Fibroblast of skin of left quadriceps (primary cell): ENCODE measurements at places on chromosomes 4 and X.

- DNase-seq, result no peak
Measured at GRCh38 chr4:176653401-176654220, 139.1 kb downstream of the VEGFC start.

GRCh38 chr4:177001271-177002175, 208.8 kb upstream of the VEGFC start:
- DNase-seq, result peak; percentile 29

- no peak for DNase-seq
Measured at GRCh38 chr4:177070533-177071058, 239.1 kb upstream of the NEIL3 start.

- DNase-seq, result no peak
Measured at GRCh38 chr4:61292322-61292721, 92.2 kb downstream of the ADGRL3 start.

DNA sequence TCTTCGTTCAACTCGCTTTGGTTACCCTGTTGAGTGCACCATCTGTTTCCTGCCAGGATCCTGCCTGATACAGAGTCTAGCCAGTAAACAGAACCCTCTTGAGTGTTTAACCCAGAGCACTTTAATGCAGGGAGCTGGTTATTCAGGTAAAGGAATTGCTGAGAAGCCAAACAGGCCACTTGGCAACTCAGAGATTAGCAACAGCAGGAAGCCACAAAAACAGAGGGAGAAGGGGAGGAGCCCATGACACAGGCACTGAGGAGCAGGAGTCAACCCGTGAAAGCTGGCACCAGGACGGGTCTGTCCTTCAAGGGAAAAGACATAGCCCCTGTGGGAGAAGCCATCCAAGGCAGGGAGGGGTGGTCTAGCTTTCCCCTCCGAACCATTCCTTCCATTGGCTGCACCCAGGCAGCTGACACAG, 641.4 kb downstream of the ZNF674 start:
- DNase-seq, result no peak

GRCh38 chrX:86604607-86605006, 456.4 kb downstream of the DACH2 start:
- DNase-seq, result no peak

- no peak for DNase-seq
Measured at GRCh38 chr4:25180524-25181131, 20.4 kb upstream of the SEPSECS start.

GRCh38 chr4:80134936-80135701, 62.1 kb upstream of the ANTXR2 start:
- no peak for DNase-seq

GRCh38 chr4:152850377-152850776, 70.6 kb downstream of the ARFIP1 start:
- DNase-seq, result no peak

- DNase-seq, result no peak
Measured at GRCh38 chr4:183149616-183150539, 50.8 kb downstream of the WWC2 start.

DNA sequence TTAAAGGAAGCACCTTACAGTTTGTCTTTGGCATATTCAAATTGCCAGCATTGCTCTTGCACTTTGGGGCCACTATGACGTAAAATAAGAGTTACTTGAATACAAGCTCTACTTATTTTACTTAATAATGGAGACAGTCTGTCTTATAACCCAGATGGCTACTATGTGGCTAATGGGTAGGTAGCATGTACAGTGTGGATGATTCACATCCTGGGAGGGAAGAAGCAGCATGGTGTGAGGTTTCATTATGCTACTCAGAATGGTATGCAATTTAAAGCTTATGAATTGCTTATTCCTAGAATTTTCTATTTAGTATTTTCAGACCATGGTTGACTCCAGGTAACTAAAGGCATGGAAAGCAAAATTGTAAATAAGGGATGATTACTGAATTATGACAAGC, 761.8 kb upstream of the ATOH1 start:
- peak; percentile 28 for DNase-seq

GRCh38 chrX:102964940-102965339, 27.9 kb downstream of the RAB40AL start:
- no peak for DNase-seq

- peak; percentile 93 for DNase-seq
Measured at GRCh38 chr4:160180211-160180610, 1077.3 kb downstream of the RAPGEF2 start.

- peak; percentile 62 for DNase-seq
Measured at GRCh38 chrX:11341274-11342201, 48.3 kb downstream of the AMELX start.

DNA sequence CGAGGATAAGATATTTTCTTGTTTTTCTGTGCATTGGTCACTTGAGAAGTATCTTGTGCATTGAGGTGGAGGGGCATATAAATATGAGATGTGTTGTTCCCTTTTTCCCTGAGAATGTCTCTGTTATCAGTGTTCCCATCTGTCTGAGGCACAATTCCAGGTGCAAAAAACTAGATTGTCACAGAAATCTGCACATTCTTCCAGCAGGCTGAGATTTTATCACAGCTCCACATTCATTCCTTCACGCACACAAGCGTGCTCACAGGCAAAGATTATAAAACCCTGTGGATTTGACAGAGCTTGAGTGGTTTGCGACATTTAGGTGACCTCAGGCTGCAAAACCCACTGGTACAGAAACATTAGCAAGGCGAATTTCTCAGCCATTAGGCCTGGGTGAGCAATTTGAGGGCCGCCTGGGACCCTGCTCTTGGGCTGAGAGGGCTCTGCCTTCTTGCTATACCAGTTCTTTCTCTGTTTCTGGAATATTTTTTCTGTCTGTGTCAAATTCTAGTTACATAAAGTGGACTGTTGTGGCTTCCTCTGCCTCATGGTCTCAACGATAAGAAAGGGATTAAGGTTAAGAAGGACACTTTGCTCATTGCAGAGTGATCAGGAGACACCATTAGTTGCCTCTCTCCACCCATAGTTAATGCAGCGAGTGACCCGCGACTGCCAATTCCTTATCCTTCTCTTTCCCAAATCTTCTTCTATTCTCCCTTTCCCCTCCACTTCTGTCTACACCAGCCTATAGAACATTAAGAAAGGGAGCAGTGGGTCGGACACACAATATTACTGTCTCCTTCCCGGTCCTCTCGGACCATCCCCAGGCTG, 86.7 kb upstream of the C1QTNF7 start:
- DNase-seq, result no peak

- DNase-seq, result peak; percentile 54
Measured at GRCh38 chrX:48971249-48972219, at the start of gene KCND1. TSS of gene KCND1 (minus strand) at chrX:48971844. CDS start at chrX:48970271, 1,573 bp downstream.

GRCh38 chr4:186787536-186787935, 63.9 kb upstream of the FAT1 start:
- no peak for DNase-seq

GRCh38 chrX:16999275-16999674, 52.8 kb downstream of the REPS2 start:
- no peak for DNase-seq

DNA sequence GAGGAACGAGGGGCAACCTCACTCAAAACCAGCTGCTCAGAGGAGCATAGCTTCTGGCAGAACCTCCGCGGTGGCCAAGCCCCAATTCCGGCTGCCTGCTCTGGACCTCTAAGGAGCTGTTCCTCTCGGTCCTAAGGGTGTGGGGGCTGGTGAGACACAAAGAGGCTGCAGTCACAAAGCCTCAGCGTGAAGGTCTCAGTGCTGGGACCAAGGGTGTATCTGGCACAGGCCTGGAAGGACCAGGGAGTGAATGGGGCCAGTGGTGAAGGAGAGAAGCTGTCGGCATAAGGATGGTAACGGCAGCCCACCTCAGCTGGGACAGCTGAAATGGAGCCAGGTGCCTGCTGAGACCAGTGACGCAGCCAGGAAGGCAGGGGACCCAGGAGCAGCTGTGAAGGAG, 5.3 kb downstream of the PDE6B start:
- DNase-seq, result no peak

DNA sequence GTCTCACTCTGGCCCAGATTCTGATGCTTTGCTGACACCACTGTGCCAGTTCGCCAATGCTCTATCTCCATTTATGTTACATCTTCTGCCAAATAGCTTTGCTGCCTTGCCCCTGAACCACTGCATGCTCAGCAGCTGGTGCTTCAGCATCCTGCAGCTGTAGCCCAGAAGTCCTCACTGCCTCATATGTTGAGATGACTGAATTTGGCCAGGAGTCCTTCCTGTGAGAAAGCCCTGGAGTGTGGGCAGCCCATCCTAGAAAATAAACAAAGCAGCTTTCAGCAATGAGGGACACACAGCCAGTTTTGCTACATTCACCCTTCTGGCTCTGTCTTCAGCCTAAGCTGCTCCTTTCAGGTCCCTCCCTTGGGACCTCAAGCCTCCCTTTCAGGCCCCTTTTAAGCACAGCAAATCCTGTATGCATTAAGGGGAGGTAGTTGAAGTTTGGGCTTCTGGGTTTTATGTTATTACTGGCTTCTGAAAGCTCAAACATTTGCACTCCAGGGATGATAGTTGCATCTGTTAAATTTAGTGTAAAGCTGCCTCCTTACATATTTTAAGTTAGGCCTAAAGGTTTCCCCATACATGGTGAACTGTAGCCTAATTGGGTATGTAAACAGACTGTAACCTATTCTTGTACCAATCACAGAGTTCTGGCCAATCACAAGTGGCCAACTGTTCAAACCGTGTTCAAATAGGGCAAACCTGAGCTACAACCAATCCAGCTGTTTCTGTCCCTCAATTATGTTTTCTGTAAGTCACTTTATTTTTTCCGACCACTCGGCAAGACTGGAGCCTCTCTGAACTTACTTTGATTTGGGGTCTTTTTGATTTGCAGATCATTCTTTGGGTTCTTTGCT, 2.1 kb upstream of the TMEM165 start:
- no peak for DNase-seq

DNA sequence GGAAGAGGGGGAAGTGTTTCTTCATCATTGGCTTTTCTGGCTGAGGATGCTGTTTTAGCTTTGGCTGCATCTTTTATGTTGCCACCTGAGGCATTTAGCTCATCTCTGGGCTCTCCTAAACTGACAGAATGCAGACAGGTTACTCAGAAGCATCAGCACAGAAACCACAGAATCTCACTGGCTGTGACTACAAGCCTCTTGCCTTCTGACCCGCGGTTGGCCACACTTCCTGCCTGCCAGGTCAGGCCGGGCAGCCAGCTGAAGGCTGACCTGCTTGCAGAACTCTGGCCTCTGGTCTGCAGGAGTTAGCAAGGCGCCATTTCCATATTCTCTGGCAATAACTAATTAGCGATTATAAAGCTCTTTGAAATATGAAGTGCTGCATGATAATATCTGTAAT, 366.5 kb downstream of the MID1IP1 start:
- no peak for DNase-seq

- no peak for DNase-seq
Measured at GRCh38 chr4:123602007-123602406, 205.4 kb downstream of the SPRY1 start.

DNA sequence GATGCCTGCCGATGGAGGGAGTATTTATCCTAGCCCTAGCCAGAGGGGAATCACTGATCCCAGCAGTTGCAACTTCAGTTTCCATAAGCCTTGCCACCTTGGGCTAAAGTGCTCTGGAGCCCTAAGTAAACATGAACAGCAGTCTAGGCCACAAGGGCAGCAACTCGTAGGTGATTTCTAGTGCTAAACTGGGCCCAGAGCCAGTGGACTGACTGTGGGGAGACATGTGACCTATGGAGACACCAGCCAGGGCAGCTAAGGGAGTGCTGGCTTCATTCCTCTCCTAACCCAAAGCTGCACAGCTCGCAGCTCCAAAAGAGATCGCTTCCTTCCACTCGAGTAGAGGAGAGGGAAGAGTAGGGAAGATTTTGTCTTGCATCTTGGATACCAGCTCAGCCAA, 120.8 kb upstream of the MAGEA10 start:
- DNase-seq, result no peak

DNA sequence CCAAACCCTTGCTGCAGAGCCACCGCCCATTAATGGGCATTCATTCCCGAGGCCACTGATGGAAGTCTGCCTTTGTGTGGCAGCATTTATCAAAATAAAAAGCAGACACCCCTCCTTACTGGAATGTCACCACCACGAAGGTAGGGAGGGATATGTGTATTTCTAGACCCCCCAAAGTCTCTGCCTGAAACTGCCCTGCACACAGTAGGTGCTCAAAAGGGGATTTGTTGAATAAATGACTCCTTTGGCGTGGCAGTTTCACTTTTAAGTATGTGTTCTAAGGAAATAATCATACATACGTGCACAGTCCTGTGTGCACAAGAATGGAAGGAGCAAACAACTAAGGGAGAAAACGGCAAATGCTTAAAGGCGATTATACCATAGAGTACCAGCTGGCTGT, 23.6 kb upstream of the GLOD5 start:
- DNase-seq, result no peak

DNA sequence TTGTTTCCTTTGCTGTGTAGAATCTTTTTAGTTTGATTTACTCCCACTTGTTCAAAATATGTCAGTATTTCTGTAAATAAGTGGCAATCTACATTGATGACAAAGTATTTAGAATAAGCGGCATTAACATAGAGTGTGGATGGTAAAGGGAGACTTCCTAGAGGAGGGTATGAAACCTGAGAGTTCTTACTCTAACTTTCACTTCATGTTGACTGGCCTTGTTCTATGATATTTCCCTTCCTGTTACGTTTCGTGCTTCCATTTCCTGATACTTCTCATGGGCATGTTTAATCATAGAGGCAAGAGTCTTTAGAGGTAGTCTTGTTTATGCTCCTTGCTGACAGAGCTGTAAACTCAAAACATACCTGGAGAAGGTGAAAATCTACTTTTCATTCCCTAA, 408.9 kb downstream of the GLUD2 start:
- no peak for DNase-seq

GRCh38 chr4:56790691-56791091, 30.8 kb downstream of the SPINK2 start:
- peak; percentile 42 for DNase-seq

DNA sequence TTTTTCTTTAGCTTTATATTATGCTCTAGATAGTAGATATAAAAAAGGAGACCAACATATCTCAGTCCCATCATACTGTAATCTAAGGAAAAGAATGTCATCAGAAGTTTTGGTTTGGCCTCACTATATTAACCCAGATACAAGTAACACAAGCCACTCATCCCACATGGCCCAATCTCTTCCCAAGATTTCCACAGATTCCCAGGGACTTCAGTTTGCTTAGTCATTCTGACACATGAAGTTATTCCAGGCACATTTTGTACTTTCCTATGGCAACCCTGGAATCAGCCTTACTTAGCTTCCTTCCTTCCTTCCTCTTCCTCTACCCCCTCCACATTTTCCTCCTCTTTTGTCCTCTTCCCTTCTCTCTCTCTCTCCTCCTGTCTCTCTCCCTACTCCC, 21.7 kb upstream of the DCLK2 start:
- DNase-seq, result no peak

DNA sequence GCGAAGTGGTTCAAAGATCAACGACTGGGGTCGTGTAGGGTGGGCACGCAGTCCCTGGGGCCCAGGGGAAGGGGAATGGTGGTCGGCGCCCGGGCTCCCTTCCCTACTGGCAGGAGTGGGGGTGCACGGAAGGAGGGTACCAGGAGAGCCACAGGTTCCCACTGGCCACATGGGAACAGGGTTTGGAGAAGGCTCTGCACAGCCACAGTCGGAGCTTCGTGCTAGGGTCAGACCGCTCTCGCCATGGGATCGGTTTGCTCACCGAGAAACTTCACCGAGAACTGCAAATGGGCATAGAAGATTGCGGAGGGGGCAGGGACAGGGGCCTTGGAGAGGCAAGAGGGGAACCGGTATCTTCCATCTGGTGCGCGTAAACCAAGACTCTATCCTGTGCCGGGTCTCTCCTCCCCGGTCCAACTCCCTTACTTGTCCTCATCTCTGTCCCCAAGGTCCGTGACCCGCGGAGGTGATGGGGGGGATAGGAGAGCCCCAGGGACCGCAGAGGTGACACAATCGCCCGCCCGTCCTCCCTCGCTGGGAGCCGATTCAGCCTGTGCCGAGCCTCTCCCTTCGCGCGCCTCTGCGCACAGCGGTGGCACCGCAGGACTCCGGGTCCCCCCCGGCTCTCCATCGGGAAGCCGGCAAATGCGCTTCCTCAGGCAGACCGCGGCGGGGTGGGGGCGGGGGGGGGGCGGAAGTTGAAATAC, 1.0 kb downstream of the SCD5 start:
- no peak for DNase-seq
